ENCODE measurements at places on chromosomes 13 and 19.

- DNase-seq, result no peak
Observed at GRCh38 chr19:2294687-2295335, 12.8 kb upstream of the PEAK3 start.

DNA sequence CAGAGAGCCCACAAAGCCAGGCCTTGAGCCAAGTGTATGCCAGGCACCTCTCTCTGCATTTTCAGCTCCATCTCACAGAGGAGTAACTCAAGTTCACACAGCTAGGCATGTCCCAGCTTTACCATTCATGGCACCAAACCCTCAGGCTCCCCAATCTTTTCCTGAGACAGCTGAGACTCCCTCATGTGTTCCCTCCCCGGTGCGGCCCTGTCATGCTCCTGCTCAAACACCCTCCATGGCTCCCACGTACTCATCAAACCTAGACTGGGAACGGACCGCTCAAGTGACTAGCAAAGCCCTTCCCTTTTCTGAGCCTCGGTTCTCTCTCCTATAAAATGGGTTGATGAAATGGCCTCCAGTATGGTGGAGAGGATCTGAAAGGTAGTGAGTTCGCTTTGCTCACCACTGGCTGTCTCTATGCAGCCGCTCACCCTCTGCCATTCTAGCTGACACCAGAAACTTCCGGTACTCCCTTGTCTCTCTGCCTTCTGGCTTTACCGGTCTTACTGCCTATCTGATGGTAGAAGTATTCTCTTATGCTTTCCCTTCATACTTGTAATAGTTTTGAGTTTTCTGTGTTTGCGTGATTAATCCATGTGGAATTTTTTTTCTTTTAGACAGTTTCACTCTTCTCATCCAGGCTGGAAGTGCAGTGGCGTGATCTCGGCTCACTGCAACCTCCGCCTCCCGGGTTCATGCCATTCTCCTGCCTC, 7.8 kb upstream of the SLC44A2 start:
- DNase-seq, result no peak

- DNase-seq, result no peak
Observed at GRCh38 chr19:29105629-29106292, 107.2 kb downstream of the UQCRFS1 start.

GRCh38 chr19:406971-407510, 1.9 kb downstream of the C2CD4C start:
- no peak for DNase-seq

DNA sequence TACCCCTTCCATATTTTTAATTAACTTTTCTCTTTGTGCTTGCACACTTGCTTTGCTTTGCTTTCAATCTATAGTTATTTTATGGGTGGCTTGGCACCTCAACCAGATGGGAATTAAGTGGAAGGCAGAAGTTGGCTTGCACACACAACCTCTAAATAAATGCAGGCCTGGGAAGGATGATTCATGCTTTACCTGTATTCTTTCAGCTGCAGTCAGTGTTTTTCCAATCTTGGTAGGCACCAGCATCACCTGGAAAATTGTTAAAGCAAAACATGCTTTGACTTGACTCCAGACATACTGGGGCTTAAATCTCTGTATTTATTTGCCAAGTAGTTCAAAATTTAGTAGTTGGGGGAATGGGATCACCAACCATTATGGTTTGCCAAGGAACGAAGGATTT, 543.0 kb downstream of the GPC6 start:
- DNase-seq, result no peak

GRCh38 chr19:18399008-18399407, 1.6 kb upstream of the LRRC25 start:
- no peak for DNase-seq

DNA sequence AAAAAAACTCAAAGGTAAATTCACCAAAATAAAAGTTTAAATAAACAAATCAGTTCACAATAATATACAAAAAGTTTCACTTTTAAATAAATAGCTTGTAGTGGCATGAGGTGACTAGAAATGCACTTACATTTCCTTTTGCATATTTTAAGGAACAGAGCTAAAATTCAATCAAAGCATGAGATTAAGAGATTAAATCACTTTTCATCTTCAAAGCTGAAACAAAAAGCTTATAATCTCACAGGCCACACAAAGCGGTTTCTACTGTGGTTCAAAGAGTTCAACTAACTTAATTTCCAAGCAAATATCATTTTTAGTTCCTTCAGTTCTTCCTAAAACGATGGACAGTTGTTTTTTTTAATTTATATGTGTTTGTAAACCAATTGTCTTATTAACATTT, 38.9 kb downstream of the TSC22D1 start:
- no peak for DNase-seq

Data from stimulated activated naive CD4-positive, alpha-beta T cell treated with Interleukin-2 at 50 U/mL for 16 hours (primary cell).